Activated naive CD4-positive, alpha-beta T cell (primary cell): ENCODE measurements at places on chromosomes 5 and 9.
A peak's percentile ranks its signal among the peaks of the same experiment; 100 is the strongest.

DNA sequence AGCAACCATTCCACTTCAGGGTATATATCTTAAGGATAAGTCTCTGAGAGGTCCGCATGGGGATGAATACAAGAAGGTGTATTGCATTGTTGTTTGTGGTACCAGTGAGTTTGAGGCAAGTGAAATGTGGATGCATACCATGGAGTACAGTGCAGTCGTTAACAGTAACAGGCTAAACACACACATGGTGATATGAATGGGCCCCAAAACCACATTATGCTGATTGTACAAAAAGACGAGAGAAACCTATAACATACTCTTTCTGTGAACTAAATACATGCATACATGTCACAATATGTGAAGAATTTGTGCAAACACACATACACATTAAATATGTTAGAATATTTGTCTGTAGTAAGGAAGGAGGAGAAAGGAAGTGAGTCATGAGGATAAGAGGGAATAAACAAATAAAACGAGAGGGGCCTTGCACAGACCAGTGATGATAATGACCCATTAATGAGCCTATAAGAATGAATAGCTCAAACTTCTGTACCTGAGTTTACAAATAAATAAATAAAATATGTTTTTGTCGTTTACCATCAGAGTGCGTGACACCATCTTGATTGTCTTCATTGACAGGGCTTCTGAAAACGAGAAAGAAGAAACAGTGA is 66.5 kb upstream of the RICTOR start:
- DNase-seq: no peak

DNA sequence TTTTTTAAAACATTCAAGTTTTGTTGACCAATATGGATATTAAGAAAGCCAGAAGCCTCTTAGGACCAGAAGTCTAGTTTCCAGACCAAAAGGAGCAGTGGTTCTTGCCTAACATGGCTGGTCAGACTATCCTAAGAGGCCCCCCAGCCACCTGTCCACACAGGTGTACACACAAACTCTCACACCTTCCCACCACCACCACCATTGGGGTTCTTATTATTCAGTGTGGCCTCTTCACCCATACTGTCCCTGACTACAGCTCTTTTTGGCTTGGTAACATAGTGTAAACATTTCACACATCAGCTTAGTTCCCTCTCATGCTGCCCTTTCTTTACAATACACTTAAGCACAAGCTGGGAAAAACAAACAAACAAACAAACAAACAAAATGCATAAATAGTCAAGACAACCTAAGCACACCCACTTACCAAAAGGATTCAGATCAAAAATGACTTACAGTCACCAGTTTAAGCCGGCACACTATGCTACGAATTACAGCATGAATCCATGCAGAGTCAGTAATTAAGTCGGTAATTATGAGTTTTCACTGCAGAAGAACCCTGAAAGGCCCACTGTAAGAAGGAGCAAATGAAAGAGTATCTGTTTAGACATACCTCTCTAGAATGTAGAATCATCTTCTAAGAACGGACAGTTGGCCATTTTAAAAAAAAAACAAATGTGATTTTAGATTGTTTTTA is 9.5 kb downstream of the LHFPL2 start:
- no peak for DNase-seq

- DNase-seq: no peak
Observed at GRCh38 chr5:98031496-98031895, 742.0 kb upstream of the RGMB start.

DNA sequence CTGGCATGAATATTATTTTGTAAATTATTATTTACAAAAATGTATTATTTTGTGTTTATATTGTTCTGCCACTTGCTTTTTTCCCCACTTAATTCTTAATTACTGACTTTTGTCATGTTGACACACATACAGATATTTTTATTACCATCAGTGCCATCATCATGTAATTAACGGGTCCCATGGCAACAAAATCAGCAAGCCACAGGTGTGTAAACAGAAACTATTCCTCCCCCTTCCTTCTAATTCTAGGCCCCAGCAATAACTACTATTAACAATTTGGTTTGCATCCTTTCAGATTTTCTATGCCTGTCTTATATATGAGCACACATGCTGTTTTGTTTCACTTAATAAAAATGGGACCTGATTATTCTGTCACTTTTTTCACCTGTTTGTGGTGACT is 29.3 kb downstream of the CYFIP2 start:
- no peak for DNase-seq

- no peak for DNase-seq
Observed at GRCh38 chr5:96150007-96150406, 188.4 kb upstream of the ELL2 start.

GRCh38 chr5:850511-851006 is at the start of gene ZDHHC11:
Gene ZDHHC11 (minus strand): TSS chr5:850986. CDS start chr5:850602, 384 bp downstream.
- DNase-seq: no peak

DNA sequence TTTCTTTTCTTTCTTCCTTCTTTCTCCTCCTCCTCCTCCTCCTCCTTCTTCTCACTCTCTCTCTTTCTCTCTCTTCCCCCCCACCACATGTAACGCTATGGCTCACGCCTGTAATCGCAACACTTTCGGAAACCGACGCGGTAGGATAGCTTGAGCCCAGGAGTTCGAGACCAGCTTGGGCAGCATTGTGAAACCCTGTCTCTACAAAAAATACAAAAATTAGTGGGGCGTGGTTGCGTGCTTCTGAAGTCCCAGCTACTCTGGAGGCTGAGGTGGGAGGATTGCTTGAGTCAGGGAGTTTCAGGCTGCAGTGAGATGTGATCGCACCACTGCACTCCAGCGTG is 736 bp upstream of the GLDC start:
- DNase-seq: no peak

GRCh38 chr5:6715271-6715670 is 2.0 kb downstream of the TENT4A start:
- no peak for DNase-seq

DNA sequence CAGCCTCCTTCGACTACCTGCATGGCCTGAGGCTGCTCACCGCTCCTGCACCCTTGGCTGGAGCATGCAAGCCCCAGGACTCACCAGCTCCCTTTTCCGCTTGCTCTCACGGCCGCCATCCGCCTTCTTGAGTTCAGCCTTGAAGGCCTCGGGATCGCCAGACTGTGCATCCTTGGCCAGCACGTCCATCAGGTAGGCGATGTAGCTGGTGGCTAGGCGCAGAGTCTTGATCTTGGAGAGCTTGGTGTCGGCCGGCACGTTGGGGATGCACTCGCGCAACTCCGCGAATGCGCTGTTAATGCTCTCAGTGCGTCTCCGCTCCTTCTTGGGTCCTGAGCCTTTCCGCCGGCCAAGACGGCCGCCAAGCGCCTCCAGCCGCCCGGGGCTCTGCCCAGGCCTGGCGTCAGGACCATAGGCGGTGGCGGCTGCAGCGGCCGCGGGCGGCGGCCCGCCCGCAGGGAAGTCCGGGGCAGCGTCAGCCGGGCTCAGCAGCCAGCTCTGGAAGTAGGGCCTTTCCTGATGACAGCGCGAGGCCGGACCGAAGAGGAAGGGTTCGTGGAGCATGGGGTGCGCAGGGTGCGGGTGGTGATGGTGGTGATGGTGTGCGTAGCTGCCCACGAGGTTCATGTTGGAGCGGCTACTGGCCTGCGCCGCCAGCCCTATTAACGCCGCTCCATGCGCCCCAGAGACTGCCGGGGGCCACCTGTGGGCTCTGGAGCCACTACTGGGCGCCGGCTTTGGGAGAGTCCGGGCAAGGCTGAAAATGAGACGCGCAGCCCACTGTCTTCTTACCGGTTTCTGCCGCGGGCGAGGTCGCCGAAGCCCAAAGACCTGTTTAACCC is 424 bp downstream of the HAND1 start:
- no peak for DNase-seq

- no peak for DNase-seq
Observed at GRCh38 chr5:45385321-45386058, 310.7 kb downstream of the HCN1 start.

DNA sequence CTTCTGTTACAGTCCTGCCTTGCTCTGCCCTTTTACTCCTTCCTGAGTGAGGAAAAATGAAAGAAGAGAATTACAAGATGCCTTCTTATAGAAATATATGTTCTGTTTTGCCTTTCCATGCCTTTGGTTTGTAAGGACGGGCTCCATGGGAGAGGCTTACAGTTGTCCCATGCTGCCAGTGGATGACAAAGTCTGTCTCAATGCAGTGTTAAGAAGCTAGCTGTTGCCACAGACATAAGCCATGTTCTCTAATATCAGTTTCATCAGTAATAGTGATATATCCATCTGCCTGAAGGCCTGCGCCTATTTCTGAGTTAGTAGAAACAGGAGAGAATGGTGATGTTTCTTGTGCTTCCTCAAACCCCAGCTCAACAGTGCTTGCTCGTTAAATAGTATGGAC is 27.8 kb downstream of the C5orf22 start:
- no peak for DNase-seq

- no peak for DNase-seq
Observed at GRCh38 chr9:109277451-109277850, 43.4 kb downstream of the EPB41L4B start.

DNA sequence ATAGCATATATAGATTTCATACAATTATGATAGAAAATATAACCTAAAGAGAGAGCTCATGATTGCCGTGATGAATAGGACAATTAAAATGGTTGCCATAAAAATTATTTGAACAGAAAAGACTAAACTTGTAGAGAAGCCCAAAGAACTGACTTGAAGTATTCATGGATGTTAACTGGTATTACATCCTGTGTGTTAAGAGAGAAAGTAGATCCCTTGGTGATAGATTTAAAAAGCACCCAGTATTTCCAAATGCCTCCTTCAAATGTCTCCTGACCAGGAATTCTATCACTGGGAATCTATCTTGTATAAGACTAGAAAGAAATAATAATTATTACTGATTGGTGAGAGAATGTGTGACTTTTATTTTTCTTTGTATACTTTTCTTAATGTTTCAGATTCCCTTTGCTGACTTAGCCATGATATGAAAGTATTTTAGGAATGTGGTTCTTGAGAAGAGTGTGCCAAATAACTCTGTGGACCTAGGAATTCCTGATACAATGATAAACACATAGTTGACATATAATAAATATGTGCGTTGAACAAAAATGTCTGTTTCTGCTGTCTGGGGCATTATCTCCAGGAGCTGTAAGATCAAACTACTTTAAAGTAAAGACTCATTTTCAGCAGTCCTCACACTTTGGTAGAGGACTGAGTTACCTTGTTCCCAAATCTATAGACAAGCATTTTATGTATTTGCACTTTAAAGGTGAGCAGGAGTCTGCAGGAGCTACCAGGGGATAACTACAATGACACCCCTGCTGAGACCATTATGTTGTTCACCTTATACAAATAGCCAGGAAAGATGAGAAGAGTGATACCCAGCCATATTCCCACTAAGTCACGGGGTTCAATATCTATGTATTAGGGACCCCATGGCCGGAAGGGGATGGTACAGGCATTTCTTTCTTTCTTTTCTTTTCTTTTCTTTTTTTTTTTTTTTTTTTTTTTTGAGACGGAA is 211.1 kb upstream of the TLE4 start:
- DNase-seq: no peak

GRCh38 chr5:66285343-66285922 is 141.3 kb downstream of the SREK1 start:
- no peak for DNase-seq

GRCh38 chr5:159805021-159805420 is 111.3 kb upstream of the ADRA1B start:
- DNase-seq: no peak

- DNase-seq: no peak
Observed at GRCh38 chr5:34507933-34508332, 148.2 kb upstream of the RAI14 start.

GRCh38 chr9:106451223-106451622 is 411.7 kb upstream of the ZNF462 start:
- no peak for DNase-seq

DNA sequence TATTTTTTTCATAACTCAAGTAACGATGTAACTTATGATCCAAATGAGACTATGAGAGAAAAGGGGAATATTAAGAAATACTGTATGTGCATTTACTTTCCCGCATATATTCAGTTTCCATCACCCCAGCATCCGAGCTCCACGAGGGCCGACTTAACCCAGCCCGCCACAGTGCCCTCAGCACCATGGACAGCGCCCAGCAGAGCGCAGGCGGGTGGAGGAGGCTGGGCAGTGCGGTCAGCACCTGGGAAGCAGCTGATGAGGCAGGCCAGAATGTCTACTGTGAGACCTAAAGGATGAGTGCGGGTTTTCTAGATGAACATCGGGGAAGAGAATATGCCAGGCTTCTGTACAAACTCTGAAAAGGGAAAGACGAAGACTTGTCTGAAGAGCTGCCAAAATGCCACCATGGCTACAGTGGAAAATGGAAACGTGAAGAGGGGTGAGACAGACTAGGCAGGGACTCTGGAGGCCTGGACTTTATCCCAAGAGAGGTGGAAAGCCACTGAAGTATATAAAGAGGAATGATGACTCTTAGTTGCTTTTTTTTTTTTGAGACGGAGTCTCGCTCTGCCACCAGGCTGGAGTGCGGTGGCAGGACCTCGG is 34.5 kb upstream of the MED27 start:
- peak; percentile 8 for DNase-seq

GRCh38 chr5:139683295-139684271 is 35.4 kb downstream of the CXXC5 start:
- no peak for DNase-seq

DNA sequence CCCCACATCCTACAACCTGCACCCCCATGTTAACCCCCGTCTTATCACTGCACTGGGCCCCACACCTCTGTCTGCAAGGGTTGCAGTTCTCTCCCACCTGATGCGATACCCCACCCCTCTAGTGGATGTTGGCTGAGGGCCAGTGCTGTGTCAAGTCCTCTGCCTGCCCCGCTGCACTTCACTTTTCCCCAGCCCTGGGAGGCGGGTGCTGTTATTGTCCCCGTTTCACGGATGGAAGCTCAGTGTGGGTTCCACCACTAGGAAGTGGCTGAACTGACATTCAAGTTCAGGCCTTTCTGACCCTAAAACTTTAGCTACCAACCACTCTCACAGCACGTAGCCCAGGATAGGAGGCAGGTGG is 3.5 kb downstream of the SNCB start:
- no peak for DNase-seq

DNA sequence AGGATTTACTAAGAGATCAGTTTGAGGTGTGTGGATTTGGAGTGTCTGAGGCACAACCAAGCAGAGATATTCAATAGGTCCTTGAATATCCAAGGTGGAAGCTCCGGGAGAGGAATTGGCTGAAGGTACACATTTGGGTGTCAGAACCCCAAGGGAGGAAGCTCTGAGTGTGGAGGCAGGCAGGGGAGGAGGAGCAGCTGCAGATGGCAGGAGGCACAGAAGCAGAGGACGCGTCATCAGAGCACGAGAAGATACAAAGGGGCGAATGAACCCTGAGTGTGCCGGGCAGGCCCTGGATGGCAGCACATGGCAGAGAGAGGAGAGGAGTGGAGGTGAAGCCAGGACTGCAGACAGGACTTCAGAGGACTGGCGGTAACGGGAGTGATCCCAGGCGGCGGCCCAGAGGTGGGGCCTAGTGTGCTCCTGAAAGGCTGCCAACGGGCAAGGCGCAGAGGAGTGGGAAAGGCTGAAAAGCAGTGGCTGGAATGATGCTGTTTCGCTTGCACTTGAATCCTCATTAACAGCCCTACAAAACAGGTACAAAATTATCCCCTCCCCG is 179.8 kb downstream of the FANCC start:
- DNase-seq: no peak
